Stimulated activated CD8-positive, alpha-beta memory T cell treated with anti-CD3 and anti-CD28 coated beads, Interleukin-15, amount 100 ng/mL, for 4 hours (primary cell): ENCODE measurements at places on chromosomes 5 and 9.

GRCh38 chr5:170293273-170293672 lies 4.3 kb downstream of the LCP2 start:
- DNase-seq = no peak

DNA sequence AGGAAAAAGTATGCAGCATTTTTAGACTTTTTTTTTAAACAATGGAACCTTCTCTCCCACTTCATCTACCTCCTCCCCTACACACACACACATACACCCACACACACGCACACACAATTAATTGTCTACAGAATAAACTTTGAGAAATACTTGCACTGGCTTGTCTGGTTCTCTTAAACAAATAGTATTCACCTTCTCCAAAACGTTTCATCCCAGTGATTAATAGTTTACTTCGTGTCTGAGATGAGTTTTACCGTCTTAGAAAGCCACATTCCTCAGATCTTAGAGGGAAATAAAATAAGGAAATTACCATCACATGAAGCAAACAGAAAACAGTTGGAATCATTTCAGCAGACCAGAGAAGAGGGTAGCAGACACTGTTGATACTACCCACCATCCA lies 570.6 kb upstream of the CLINT1 start:
- no peak for DNase-seq

GRCh38 chr5:29214839-29215238 lies 1978.6 kb upstream of the CDH6 start:
- no peak for DNase-seq

GRCh38 chr5:110630350-110630749 lies 96.1 kb downstream of the TMEM232 start:
- DNase-seq = no peak

- DNase-seq = no peak
These were observed 29.7 kb downstream of the PITX1 start for GRCh38 chr5:135004376-135004775.

DNA sequence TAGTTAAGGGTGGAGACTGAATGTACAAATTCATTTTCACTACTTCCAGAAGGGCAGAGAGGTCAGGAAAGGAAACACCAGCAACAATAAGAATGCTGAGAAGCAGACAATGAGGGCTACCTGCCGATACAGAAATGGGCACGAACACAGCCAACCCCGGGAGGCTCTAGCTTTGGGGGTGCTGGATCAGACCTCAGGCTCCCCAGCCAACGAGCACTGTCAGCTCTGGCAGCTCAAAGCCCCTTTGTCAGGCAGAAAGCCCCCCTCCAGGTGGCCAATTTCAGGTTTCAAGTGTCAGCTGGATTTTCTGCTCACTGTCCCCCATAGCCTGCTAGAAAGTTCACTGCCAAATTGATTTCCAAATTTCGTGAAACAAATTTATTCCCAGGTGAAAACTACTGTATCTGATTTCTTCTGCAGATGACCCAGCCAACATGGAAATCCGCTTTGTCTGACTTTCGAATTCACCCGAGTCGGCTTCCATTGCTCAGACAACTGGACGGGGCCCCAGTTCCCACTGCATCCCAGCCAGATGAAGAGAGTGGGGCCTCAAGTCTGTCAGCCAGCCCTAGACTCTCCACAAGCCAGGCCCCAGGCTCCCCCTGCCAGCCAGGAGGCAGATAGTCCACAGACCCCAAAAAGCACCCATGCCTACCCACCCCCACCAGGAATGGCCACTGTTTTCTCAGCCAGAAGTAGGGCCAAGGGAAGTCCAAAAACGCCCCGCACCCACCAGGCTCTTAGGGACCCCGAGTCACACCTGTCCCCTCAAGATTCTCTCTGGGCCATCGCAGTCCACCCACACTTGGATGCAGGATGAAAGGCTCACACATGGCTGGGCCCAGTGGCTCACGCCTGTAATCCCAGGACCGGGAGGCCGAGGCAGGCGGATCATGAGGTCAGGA lies 96.5 kb upstream of the PHYKPL start:
- DNase-seq = no peak

- DNase-seq = no peak
These were observed 17.3 kb upstream of the LPCAT1 start for GRCh38 chr5:1540831-1541701.

GRCh38 chr9:135606885-135607259 lies 32.5 kb downstream of the GLT6D1 start:
- no peak for DNase-seq
